ENCODE measurements at places on chromosomes 5 and 9. TPM values are rescaled to one million over a fixed set of nuclear protein-coding genes. Genes with fewer than 3 reads are reported as not detected.
A peak's percentile ranks its signal among the peaks of the same experiment; 100 is the strongest.

PRR16 gene
- 4.5 TPM for total RNA-seq

BARHL1 gene
- total RNA-seq: not detected

DNA sequence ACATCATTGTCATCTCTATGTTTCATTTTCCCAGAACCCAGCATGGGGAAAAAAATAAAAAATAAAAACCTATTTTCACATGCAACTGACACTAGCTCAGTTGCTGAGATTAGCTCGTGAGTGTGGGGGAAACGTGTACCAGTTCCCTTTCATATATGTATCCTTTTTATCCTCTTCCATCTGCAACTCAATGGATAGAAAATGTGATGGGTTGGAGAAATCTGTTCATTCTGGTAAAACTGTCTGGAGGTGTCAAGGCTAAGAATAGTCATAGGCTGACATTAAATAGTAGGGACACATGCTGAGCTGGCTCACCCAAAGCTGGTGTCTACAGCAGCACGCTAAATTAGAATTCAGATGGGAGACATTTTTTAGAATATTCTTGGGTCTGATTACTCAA lies 519.3 kb downstream of the ELAVL2 start:
- no peak for DNase-seq

RXFP3 gene
- total RNA-seq: not detected

DNA sequence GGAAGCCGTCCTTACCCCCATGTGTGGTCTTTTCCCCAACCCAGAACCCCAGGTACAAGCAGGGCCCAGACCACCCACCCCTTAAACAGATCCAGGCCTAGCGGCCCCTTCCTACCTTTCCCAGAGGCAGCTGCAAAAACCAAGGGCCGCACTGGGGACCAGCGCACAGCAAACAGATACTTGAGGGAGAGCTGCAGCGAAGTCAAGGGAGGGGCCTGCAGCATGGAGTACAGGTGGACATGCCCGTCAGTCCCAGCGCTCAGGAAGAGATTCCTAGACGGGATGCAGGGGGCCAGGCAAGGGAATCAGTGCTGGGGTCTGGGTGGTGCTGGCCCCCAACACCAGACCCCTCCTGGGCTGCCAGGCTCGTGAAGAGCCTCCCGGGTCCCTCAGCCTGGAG lies 22.5 kb downstream of the DYNC2I2 start:
- DNase-seq: no peak

LMBRD2 gene
- total RNA-seq: 2.0 TPM

MYMK gene
- not detected for total RNA-seq

GRCh38 chr5:172008111-172008455 lies 1.6 kb upstream of the FBXW11 start:
- peak; percentile 65 for DNase-seq

- no peak for DNase-seq
Observed at GRCh38 chr5:53236683-53237082, 127.1 kb upstream of the MOCS2 start.

ELAVL2 gene
- total RNA-seq: 0.35 TPM

PCDHGA7 gene
- not detected for total RNA-seq

- DNase-seq: no peak
Observed at GRCh38 chr5:59035681-59036080, 452.8 kb downstream of the RAB3C start.

DNA sequence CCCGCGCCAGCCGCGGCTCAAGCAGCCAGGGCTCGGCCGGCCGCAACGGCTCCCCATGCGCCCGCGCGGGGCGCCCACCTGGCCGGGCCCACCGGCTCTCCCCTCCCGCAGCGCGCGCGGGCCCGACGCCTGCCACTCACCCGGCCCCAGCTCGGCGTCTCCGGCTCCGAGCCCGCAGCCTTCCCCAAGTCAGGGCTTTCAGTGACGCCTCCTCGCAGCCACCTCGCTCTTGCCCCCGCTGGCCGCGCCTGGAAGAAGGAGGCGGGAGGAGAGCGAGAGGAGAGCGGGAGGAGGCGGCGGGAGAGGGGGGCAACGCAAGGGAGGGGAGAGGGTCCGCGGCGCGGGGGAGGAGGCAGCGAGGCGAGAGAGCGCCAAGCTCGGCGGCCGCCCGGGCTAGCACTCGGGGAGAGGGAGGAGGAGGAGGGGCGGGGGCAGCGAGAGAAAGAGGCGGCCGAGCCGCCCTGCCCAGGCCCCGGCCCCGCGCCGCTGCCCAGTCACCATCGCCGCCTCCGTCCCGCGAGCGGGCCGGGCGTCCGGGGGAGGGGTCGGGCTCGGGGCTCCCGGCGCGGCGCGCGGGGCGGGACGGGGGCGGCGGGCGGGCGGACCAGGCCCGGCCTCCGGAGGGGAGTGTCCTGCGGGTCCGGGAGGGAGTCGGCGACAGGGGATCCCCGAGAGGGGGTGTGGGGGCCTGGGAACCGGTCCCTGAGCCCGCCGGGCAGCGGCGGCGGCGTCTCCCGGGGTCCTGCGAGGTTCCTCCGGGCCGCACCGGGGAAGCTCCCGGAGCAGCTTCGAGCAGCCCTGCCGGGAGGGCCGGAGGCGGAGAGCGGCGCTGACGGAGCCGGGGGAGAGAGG lies at the start of gene LHFPL2:
Gene LHFPL2, minus strand, starts transcription at position 414 of the 852 bp plus-strand sequence. CDS start 138,559 bp downstream, outside the sequence.
- DNase-seq: peak; percentile 84

- peak; percentile 77 for DNase-seq
Observed at GRCh38 chr5:57499262-57500050, 16.8 kb upstream of the ACTBL2 start.

DNA sequence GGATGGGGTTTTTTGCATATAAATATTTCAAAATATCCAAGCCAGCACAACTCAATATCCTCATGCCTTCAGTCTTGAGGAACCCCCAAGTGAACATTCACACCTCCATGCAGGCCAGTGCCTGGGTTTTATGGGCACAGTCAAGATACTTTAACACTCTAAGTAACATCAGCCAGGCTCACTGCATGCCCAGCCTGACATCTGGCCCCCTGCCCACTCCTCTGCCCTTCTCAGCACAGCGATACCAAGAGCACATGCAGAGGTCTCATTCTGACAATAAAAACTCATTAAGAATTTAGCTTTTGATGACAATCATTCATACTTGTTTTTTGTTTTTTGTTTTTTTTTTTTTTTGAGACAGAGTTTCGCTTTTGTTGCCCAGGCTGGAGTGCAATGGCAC lies 250.0 kb downstream of the CWC27 start:
- no peak for DNase-seq

EGFLAM gene
- not detected for total RNA-seq

DNA sequence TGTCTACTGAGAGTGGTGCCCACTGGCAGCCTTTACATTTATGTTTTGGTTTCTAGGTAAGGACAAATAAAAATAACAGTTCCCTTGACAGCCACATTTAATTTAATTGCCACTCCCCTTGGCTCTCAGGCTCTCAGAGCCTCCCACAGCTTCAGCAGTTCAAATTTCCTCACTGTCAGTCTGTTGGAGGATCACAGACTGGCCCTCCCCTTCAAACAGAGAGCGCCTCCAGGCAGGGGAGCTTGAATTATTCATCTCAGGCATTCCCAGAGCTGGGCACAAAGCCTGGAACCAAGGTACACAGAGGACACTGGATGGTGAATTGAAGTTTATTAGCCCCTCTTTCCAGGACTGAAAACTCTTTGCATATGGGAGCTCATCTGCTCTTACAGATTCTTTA lies 407.7 kb downstream of the SPOCK1 start:
- DNase-seq: no peak

All from Caki2 (cell line).